ENCODE measurements at places on chromosomes 4 and X.
A peak's percentile ranks its signal among the peaks of the same experiment; 100 is the strongest.

GRCh38 chrX:104351173-104351769 lies 96.5 kb upstream of the ESX1 start:
- DNase-seq, result peak; percentile 35

- DNase-seq, result peak; percentile 38
These were observed 182.5 kb upstream of the ARX start for GRCh38 chrX:25198253-25198652.

DNA sequence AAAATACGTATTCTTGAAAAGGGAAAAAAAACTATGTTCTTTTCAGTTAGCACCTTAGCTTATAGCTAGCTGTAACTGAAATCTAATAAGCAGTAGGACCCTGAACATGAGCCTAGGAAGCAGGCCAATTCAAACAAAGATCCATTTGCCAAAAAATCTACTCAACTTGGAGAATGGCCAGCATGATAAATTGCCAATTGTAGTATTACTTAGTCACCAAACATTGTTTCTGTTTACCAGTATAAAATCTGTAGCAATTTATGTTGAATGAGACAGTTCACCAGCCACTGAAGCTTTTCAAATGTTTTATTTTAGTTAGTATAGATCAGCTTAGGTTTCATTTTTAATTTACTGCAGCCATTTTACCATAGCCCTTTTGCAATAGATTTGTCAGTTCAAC lies 323.6 kb upstream of the DIPK2B start:
- peak; percentile 72 for DNase-seq

DNA sequence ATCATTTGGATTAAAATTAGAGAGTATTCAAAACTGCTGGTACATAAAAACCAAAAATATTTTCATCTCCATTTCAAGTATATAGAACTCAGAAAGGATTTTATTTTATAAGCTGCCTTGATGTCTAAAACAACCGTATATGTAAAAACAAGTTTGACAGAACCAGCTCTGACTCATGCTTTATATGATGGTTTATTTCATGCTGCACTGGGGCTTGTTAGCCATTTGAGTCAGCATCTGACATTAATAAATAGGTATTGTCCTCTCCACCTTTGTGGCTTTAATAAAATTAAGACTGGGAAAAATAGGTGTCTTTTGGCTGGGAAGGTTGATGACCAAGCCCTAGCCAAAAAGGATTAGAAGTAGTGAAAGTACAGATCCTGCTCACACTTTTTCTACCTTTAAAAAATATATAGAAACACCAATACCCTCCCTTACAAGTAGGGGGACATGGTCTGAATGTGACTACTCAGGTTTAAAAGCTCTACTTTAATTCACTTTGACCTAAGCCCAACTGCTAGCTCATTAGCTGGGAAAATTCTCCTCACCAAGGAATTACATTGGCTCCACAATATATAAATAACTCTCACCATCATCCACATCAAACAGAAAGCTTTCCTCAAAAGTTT lies 228.1 kb downstream of the ADAMTS3 start:
- DNase-seq, result no peak

DNA sequence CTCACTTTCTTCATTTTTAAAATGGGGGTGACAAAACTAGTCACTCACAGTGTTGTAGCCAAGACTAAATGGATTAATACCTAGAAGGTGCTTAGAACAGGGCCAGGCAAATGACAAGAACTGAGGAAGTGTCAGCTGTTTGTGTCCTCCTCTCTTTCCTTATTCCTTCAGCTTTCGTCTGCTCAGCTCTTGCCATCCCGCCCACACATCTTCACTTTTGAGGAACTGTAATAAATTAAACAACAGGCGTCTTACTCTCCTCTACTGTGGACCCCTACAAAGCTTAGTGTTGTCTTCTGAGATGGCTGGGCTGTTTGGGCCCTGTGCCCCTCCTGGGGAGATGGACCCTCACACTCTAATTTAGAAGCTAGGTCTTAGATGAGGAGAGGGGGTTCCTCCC lies 2.7 kb downstream of the HPSE start:
- DNase-seq, result no peak

- no peak for DNase-seq
These were observed 395.5 kb upstream of the BOD1L1 start for GRCh38 chr4:14023036-14023435.

DNA sequence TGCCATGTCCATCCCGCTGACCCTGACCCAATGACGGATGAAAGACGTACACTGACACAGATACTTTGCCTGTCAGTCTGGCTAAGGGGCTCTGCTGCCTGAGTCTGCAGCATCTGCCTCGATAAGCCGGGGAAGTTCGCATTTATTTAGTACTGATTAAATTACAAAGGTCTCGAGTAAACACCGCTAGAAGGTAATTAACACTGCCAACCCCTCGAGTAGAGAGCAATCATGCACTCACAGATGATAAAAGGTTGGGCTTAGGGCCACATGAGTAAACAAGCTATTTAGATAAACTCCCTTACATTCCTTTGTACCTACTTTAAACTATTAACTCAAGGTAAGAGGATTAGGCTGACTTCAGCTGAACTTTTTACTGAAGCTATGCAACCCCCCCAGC lies 16.0 kb upstream of the RBMXL3 start:
- DNase-seq, result no peak

- DNase-seq, result peak; percentile 65
These were observed 74.7 kb downstream of the GALNT7 start for GRCh38 chr4:173243321-173243720.

DNA sequence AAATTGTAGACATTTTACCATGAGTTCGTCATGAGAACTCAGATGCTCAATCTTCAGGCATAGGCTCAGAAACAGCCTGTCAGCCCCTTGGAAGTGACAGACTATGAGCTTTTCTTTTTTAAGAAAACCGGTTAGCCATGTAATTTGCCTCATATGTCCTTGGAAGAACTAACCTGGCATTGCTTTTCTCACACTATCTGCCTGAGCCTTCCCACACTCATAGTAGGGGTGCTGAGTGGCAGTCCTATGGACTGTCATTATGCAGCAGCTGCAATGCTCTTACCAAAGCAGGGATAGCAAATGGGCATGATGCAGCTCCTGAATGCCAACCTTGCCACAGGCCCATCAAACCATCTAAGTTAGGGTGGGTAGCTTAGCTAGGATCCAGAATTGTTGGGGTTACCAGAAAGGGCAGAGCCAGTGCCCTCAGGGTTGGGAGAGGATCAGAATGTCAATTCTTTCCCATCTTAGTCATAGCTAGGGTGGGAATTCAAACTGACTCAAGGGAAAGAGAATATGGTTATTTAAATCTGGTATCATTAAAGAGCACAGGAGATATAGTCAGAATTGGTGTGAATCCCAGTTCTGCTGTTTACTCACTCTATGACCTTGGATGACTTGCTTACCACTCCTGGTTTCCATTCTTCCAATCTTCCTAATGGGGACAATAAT lies 230.6 kb upstream of the CPEB2 start:
- DNase-seq, result peak; percentile 54
